ENCODE measurements at places on chromosomes 16 and 17.

GRCh38 chr17:27376637-27377547, 79.4 kb upstream of the KSR1 start:
- no peak for DNase-seq

GRCh38 chr17:45985447-45985846, 13.6 kb upstream of the STH start:
- no peak for DNase-seq

- no peak for DNase-seq
Measured at GRCh38 chr17:81902023-81902652, at the start of gene NPB. Gene NPB, plus strand, starts transcription at chr17:81902238. Its CDS starts 40 bp downstream, at chr17:81902278.

DNA sequence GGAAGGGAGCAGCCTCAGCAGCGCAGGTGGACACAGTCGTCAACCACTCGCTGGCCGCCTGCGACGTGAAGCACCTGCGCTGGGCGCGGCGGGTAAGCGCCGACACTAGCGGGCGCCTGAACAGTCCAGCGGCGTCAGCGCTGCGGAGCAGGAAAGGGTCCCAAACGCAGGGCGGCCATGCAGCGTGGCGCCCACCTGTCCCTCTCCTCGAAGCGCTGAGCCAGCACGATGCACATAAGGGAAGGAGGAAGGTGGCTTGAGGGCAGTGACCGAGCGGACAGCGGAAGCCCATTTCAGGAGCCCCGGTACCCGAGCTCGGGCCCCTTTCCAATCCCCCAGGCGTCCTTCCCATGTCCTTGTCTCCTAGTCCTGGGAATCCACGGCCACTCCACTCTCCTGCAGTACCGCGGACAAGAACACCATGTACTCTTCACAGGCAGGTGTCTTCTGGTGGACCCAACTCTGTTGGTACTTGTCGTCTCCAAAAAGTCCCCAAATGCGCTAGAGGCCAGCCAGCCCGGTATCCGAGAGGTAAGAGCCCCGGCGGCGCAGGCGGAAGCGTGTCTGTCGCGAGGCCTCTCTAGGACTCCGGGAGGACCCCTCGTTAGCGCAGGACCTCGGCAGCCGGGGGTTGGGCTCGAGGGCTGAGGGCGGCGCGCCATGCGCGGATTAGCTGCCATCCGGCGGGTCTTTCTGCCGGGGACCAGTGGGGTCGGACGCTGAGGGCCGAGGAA, 14.4 kb downstream of the ZNF232 start:
- no peak for DNase-seq

- no peak for DNase-seq
Measured at GRCh38 chr17:6000426-6000825, 69.8 kb upstream of the WSCD1 start.

GRCh38 chr16:11624205-11624604, 37.5 kb upstream of the LITAF start:
- DNase-seq, result no peak

GRCh38 chr16:66430214-66430613, 3.1 kb downstream of the BEAN1 start:
- DNase-seq, result no peak

DNA sequence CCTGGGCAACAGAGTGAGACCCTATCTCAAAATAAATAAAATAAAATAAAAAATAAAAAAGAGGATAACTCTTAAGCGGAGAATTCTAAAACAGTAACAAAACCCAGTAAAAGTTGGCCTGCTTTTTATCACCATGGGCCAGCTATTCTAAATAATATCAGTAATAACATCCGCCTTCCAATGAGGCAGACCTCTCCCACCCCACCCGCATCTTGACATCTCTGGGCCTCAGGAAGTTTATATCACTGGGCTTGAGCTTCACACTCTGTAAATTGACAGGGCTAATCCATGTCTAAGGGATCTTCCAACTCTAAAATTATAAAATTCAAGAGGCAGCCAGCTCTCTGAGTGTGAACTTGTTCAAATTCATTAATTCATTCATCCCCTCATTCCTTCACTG, 82.9 kb upstream of the MTMR4 start:
- no peak for DNase-seq

- DNase-seq, result no peak
Measured at GRCh38 chr16:21081329-21081728, 69.3 kb downstream of the DNAH3 start.

DNA sequence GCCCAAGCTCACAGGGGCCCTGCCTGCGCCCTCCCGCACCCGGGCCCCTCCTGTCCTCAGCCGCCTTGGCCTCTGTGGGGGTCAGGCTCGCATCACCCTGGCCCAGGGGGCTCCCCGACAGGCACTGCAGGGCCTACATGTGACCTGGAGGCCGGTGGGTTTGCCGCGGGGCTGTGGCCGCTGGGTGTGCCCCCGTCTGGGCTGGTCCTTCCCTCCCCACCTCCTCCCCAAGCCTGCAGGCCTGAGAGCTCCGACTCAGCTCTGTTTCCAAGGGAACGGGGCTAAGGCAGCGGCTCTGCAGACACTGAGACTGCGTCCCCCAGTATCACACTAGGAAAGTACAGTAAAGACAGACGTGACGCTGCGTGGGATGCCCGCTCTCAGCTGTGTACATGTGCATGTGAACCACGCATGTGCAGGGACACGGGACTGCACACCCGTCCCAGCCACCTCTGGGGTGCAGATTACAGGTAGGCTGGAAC, 16.5 kb upstream of the WDR45B start:
- DNase-seq, result no peak

DNA sequence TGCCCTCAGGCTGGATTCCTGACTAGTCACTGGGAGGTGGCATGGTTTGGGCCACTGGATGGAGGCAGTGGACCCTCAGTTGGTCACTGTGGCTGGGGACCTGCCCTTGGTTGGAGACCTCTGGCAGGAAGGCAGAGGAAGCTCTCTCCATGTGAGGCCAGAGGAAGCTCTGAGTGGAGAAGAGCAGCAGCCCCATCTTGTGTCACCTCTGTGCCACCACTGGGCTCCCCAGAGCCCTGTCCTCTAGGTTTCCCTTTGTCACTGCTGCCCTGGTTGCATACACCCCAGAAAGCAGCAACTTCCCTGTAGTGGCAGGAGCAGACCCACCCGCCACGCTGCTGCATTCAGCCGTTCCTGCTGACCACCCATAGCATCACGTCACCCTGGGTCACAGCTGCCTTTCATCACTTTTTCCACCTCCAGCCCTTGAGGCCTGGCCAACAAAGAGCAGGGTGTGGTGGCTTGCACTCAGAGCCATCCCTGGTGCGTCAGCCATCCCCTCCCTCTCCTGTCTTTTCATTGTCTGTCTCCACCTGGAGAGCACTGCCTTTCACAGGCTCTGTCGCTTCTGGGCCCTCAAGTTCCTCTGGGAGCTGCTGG, 11.9 kb downstream of the CTRL start:
- DNase-seq, result no peak

- no peak for DNase-seq
Measured at GRCh38 chr17:1082579-1082978, 85.7 kb downstream of the TIMM22 start.

GRCh38 chr16:46986896-46987295, 13.4 kb upstream of the DNAJA2 start:
- no peak for DNase-seq

DNA sequence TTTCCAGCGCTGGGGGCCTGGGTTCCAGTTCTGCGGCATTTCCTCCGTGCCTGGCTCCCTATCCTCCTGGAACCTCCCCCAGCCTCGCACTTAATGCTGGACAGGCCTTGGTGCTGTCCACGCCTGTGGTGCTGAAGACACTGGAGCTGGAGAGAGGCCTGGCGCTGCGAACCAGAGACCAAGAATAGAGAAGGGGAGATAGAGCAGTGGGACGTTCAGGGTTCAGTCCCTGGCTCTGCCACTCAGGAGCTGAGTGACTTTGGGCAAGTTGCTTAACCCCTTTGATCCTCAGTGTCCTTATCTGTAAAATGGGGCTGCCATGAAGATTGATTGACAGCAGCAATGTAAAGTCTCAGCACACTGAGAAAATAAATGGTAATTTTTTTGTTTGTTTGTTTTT, 11.9 kb downstream of the SBK1 start:
- DNase-seq, result no peak

- DNase-seq, result no peak
Measured at GRCh38 chr16:30033270-30033669, 2.2 kb upstream of the TLCD3B start.

DNA sequence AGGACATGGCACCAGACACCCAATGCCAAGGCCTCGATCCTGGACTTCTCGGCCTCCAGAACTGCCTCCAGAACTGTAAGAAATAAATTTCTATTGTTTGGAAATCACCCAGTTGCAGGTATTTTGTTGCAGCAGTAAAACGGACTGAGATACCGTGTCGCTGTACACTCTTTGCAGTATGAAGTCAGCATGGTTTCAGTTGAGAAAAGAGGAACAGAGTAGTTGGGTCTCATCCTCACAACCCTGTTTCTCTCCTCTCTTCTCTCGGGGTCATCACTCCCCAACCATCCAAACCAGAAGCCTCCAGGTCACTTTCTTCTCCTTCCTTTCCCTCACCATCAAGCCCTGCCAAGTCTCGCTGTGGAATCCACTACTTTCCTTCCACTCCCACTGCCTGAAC, 77.8 kb downstream of the ADCY9 start:
- DNase-seq, result no peak

DNA sequence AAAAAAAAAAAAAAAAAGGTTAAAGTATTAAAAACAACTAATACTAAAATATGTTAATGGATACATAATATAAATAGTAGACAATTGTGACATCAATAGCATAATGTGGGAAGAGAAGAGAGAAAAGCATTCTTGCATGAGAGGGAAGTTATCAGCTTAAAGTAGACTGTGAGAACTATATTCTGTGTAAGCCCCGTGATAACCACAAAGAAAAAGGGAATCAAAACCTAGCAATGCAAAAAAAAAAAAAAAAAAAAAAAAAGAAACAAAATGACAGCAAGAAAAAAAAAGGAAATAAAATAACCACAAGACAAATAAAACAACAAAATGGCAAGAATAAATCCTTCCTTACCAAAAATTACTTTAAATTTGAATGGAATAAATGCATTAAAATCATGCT, 39.8 kb upstream of the MYLK3 start:
- no peak for DNase-seq

DNA sequence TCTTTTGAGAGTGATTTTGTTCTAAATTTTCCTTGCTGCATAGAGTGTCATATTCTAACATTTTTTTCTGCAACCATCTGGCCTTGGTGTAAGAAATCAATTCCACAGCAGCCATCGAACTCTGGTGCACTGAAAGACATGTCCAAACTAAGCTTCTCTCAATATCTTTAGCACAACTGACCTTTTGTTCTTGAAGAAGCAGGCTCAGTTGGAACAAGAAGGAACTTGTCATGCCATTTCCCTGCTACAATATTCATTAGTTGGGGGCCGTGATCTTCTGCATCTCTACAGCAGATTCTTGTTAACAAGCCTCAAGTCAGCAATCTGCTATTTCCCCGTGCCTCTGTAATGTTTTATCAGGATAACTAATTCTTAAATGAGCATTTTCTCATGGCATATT, 1305.6 kb downstream of the CDH11 start:
- no peak for DNase-seq
